Kidney (tissue), 22 donors: ENCODE measurements at places on chromosomes 1 and 21.

GRCh38 chr1:115145226-115145625 is 55.9 kb upstream of the TSPAN2 start:
- DNase-seq, result no peak

DNA sequence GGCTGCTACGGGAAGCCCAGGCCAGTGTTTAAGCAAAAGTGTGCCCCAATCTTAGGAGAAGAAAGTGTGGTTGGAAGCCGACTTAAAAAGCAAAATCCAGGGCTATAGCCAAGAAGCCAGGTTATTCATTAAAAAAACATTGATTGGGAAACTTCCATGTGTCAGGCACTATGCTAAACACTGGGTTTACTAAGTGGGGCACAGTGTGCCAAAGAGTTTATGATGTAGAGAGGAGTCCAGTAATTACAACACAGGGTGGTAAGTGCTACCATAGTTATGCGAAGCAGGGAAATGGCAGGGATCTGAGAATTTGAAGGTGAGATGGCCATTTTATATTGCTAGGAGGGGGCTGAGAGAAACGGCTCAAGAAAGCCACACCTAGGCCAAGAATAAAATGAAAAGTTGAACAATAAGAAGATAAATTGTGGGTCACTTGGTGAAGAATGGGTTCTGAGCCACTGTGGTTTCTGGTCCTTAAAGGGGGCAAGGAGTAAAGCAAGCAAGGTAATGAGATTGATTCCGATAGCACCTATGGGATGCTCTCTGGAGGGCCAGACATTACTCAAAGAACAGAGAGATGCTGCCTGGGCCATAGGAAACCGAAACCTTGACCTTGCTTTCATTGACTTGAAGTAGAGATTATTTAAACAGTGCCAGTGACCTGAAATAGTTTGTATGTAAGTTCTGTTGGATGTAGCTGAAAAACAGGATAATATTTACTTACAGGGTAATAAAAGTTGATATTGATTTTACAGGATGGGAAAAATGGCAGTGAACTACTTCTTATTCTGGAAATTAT is 177.8 kb downstream of the GIPC2 start:
- DNase-seq, result no peak

DNA sequence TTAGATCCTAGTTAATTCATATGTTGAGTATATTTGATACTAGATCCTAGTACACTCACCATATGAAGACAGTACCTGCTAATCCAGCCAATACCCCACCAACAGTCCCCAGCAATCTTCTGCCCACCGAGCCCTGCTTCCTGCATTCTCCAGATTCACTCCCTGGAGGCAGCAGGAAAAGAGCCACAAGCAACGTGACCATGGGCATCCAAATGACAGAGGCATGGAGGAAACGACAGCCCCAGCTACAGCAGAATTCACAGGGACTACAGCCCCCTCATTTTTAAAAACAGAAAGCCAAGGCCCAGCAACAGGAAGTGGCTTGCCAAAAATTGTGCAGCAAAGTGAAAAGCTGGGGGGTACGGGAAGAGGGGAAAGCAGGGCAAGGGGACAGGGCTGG is 29.3 kb downstream of the ASTN1 start:
- DNase-seq, result no peak

GRCh38 chr1:163706915-163707314 is 385.2 kb downstream of the NUF2 start:
- DNase-seq, result no peak

GRCh38 chr1:238370599-238370998 is 479.9 kb upstream of the ZP4 start:
- DNase-seq, result no peak
